ENCODE measurements at places on chromosomes 13 and 19.

- no peak for DNase-seq
Observed at GRCh38 chr13:76129305-76130000, 493.3 kb downstream of the LMO7 start.

- DNase-seq, result no peak
Observed at GRCh38 chr19:10361569-10362011, 18.8 kb downstream of the TYK2 start.

DNA sequence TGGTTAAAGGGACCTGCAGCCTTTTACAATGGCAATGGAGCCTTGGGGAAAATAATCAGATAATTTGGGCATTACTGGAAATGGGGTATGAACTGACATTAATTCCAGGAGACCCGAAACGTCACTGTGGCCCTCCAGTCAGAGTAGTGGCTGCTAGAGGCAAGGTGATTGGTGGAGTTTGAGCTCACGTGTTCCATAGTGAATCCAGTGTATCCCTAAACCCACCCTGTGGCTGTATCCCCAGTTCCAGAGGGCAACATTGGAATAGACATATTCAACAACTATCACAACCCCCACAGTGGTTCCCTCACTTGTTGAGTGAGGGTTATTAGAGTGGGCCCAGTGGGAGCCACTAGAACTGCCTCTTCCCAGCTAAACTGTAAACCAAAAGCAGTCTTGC lies 3.3 kb upstream of the LILRA2 start:
- DNase-seq, result no peak

GRCh38 chr19:7767487-7767886 lies 4.4 kb downstream of the CLEC4M start:
- DNase-seq, result no peak

DNA sequence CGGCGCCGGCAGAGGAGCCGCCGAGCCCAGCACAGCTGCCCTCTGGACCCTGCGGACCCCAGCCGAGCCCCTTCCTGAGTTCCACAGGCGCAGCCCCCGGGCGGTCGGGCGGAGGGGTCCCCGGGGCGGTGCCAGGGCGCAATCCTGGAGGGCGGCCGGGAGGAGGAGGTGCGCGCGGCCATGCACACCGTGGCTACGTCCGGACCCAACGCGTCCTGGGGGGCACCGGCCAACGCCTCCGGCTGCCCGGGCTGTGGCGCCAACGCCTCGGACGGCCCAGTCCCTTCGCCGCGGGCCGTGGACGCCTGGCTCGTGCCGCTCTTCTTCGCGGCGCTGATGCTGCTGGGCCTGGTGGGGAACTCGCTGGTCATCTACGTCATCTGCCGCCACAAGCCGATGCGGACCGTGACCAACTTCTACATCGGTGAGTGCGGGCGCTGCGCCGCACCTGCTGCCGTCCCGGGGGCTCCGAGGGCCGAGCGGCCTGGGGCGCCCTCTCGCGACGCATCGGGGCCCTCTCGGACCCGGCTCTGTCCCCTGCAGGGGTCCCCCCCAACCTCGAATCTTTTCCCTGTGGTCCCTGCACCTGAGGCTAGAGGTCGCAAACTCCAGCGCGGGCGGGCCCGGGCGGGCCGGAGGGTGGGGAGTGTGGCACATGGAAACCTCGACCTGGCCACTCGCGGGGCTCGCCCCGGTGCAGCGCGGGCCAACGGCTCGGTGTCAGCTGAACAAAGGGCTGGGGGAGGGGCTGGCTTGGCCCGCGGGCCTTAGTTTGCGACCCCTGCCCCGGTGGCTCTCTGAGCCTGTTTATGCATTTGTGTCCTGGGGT lies at the start of gene KISS1R:
Gene KISS1R, plus strand, starts transcription at position 11 of the 829 bp plus-strand sequence. Its CDS starts 170 bp downstream, at position 181.
- no peak for DNase-seq

- DNase-seq, result peak; percentile 75
Observed at GRCh38 chr13:107035778-107036177, 467.8 kb upstream of the ARGLU1 start.

- no peak for DNase-seq
Observed at GRCh38 chr19:41688098-41688497, at the start of gene CEACAM7. CEACAM7 (minus strand) TSS chr19:41688270; CDS start chr19:41688165, 105 bp downstream.

DNA sequence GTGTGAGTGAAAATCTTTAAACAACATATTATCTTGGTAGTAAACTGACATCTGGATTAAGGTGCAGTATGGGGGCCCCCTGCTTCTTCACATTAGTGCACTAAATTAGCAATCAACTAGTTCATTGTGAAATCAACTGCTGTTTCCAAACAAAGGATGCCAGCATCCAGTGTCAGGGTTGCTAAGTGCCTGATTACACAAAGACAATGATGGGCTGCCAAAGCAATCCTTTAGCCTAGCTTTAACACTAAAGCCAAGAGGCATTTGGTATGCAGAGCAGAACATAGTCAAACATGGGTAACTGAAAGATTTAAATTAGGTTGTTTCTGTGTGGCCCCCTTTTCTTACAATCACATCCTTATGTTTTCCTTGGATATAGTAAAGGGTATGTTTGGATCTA lies 543.1 kb upstream of the SLITRK5 start:
- no peak for DNase-seq

- DNase-seq, result no peak
Observed at GRCh38 chr13:23793711-23794110, 95.5 kb downstream of the MIPEP start.

- DNase-seq, result no peak
Observed at GRCh38 chr13:42740753-42741152, 40.6 kb upstream of the FAM216B start.

- DNase-seq, result no peak
Observed at GRCh38 chr13:109792416-109793059, 6.2 kb upstream of the IRS2 start.

DNA sequence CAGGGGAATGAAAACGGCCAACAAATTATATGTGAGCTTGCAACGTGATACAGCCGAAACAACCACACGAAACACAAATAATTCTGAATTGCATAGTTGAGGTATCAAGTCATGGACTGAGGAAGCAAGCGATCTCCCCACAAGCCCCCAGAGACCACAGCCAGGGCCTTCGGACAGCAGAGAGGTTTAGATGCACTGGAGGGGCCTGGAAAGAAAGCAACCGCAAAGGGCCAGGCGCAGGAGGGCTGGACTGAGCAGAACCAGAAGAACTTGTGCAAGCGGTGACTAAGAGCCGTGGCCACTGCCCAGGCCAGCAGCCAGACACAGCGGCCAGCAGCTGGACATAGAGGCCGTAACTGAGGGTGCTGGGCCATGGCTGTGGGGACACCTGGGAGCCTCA lies 131.4 kb downstream of the TNFRSF19 start:
- DNase-seq, result peak; percentile 79

DNA sequence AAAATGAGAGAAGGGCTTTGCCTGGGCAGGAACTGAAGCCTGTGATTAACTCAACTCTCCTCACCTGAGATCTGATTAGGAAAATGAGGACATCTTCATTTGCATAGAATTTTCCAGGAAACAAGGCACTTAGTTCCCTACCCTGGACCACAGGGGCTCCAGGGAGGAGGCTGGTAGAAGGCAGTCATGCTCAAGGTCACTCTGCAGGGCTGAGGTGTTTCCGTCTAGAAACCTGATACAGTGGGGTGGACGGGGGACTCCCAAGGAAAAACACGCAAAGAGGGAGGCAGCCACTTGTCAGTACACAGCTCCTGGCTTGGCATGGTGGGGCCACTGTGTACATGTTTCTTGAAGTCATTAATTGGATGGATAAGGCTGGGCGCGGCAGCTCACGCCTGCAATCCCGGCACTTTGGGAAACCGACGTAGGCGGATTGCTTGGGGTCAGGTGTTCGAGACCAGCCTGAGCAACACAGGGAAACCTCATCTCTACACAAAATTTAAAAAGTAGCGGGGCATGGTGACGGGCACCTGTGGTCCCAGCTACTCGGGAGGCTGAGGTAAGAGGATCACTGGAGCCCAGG lies 6.0 kb downstream of the KLK14 start:
- no peak for DNase-seq

- DNase-seq, result no peak
Observed at GRCh38 chr13:53878861-53879260, 850.2 kb downstream of the OLFM4 start.

- DNase-seq, result peak; percentile 50
Observed at GRCh38 chr19:35066691-35067563, 25.4 kb downstream of the HPN start.

- no peak for DNase-seq
Observed at GRCh38 chr19:31299665-31300064, 49.6 kb downstream of the TSHZ3 start.

DNA sequence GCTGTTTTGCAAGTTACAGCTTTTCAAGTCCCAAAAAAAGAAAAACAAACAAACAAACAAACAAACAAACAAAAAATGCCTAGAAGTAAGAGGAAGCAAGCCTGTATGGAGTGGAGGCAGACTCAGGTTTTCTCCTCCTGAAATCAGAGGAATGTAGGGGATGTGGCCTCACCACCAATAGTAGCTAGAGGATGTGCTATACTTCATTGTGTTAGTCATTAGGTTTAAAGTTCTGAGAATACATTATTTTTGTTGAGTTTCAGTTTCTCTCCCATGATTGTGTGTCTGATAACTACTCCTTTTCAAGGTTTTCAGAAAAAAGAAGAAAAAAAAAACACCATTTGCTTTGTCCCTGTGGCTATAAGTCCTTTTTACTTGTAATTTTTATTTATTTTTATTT lies 524.5 kb downstream of the GPC6 start:
- DNase-seq, result no peak

GRCh38 chr19:52297601-52298364 lies 814 bp downstream of the ZNF480 start:
- no peak for DNase-seq

GRCh38 chr13:114134111-114134943 lies 1.9 kb upstream of the RASA3 start:
- DNase-seq, result no peak

GRCh38 chr19:11378319-11379189 lies 4.1 kb downstream of the SWSAP1 start:
- DNase-seq, result no peak

DNA sequence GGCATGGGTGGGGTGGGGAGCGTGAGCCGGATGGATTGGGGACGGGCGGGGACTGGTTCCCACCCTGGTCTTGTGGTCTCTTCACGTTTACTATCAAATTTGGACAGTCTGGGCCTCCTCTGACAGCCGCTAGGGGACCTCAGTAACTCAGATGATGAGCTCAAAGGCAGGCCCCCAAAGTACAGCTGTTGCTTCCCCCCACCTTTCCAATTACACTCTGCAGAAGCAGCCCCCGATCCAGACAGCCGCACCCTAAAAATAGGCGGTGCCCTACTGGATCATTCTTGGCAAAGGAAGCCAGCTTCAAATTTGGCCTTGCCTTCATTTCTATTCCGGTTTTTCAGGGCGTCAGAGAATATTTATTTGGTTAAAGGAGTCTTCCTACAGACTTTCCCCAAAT lies 1.9 kb upstream of the FOXO1 start:
- DNase-seq, result no peak

Data from fibroblast of skin of left biceps (primary cell).